ENCODE measurements at places on chromosomes 13 and 19.

- H3K4me3 ChIP-seq: no peak overlapping the region
- no peaks in the 10 kb centered on the region for H3K36me3 ChIP-seq
- H3K27ac ChIP-seq: no peak overlapping the region
- no peak for DNase-seq
- H3K27me3 ChIP-seq: no peaks in the 10 kb centered on the region
Observed at GRCh38 chr13:80873589-80873988, 532.7 kb upstream of the SPRY2 start.

- H3K36me3 ChIP-seq: peaks cover 2% of the 10 kb centered on the region
- DNase-seq: no peak
- H3K4me1 ChIP-seq: no peaks in the 10 kb centered on the region
- H3K27ac ChIP-seq: no peak overlapping the region
- peaks cover 6% of the 10 kb centered on the region for H3K27me3 ChIP-seq
- no peak overlapping the region for H3K4me3 ChIP-seq
Observed at GRCh38 chr19:22616659-22617058, 17.5 kb upstream of the ZNF492 start.

- H3K4me3 ChIP-seq: no peak overlapping the region
- no peaks in the 10 kb centered on the region for H3K27me3 ChIP-seq
Observed at GRCh38 chr13:113979791-113980471, 6.1 kb upstream of the C13orf46 start.

- H3K36me3 ChIP-seq: peaks cover 54% of the 10 kb centered on the region
- peak; percentile 91 for DNase-seq
- peaks cover 4% of the 10 kb centered on the region for H3K27me3 ChIP-seq
- peaks cover 31% of the 10 kb centered on the region for H3K4me1 ChIP-seq
Observed at GRCh38 chr19:53537521-53538377, at the start of gene ZNF331. Gene ZNF331 (plus strand): TSS chr19:53538145. CDS start chr19:53569377, 31,232 bp downstream.
